Activated CD8-positive, alpha-beta memory T cell treated with anti-CD3 and anti-CD28 coated beads, Interleukin-2, amount 10 ng/mL, durations not matched to agents 7 days and 5 days (primary cell): ENCODE measurements at places on chromosomes 1 and 21.

GRCh38 chr1:202076050-202076511 is 46.6 kb upstream of the GPR37L1 start:
- DNase-seq, result no peak

- no peak for DNase-seq
Observed at GRCh38 chr1:169594391-169594790, 8.1 kb upstream of the F5 start.

GRCh38 chr1:160425847-160426246 is 25.5 kb downstream of the VANGL2 start:
- DNase-seq, result no peak

DNA sequence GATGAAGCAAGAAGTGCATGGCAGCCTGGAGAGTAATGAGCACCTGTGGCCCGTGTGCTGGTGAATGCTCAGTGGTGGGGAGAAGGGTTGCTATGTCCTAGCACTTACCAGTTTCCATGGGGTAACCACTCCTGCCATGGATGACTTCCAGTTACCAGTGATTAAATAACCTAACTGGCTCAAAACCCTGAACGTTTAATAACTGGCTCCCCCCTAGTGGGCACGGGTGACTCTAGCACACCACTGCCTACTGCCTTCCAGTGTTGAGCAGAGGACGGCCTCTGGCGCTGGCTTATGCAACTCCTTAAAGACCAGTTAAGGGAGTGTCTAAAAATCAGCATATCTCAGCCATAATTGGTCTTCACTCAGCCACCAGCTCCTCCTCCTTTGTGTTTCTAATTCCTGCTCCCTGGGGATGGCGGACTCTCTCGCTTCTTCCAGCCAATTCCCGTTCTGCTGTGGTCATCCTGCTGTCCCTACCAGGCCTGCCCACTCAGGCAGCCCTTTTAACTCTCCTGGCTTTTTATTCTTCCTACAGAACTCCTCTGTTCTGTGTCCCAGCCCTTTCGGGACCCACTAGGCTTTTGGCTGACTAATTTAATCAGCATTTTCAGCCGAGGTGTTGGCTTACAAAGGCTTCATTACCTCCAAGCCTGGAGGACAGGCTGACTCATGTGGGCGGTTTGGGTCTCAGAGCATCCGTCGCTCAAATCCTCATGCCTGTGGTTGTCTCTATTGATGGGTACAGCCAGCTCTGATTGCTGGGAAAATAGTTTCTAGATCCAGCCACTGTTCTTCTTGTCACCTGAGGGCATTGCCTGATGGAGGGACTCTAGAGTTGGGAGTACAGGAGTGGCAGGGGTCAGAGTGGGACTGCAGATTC is 332.4 kb downstream of the CAMTA1 start:
- DNase-seq, result no peak

DNA sequence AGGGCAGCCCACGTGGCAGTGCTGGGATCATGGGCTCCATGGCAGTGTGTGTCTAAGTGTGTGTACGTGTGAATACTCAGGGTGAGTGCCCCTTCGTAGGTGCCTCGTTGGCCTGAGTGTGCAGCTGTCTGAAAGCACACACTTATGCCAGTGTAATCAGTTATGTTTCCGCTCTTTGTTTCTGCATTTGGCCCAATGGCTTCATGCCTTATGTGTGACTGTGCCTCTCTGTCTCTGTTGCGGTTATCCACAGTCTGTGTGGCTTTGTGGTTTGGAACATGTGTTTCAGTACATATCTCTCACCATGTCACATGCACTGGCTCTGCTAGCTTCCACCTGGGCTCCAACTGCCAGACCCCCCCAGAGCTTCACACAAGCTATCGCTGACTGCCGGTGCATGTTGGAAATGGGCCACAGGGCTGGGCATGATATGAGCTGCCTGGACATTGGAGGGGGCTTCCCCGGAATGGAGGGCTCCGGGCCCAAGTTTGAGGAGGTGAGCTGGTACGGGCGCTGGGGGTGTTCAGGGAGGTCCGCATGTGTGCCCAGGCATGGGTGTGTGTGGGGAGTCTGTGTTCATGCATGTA is 70.3 kb upstream of the TINAGL1 start:
- peak; percentile 73 for DNase-seq

- peak; percentile 87 for DNase-seq
Observed at GRCh38 chr1:9128520-9129265, at the start of gene GPR157. GPR157 (minus strand) TSS chr1:9129102; CDS start chr1:9129027, 75 bp downstream.

- no peak for DNase-seq
Observed at GRCh38 chr1:182707122-182707521, 22.7 kb upstream of the RGS8 start.

- no peak for DNase-seq
Observed at GRCh38 chr1:224696891-224697765, 81.0 kb downstream of the CNIH3 start.

- DNase-seq, result no peak
Observed at GRCh38 chr1:154866257-154867063, 3.6 kb downstream of the KCNN3 start.

- DNase-seq, result no peak
Observed at GRCh38 chr1:207453710-207454045, 450 bp upstream of the CR2 start.

DNA sequence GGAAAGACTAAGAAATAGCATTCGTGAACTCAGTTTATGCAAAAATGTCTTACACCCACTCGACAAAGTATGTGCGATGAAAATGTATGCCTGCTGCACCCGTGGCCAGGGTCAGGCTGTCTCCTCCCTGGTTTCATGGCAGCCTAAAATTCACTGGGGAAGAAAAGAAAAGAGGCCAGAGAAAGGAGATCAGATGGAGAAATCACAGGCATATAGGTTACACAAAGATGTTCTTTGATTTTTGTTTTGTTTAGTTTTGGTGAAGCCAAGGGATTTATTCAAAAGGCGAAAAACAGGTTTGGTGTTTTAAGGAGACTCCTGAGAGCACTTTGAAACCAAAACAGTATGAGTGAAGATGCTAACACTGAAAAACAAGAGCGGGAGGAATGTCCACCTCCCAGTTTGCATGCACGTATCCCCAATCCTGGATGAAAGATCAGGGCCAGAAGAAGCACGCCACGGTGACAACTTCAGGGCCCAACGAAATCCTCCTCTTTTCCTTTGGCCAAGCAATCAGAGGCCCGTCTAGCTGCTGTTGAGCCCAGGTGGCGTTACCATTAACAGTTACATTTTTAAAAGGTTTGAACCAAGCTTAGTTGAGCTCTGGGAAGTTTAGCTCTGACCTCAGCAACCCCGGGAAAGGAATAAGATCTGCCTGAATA is 992 bp upstream of the SSX2IP start:
- no peak for DNase-seq

DNA sequence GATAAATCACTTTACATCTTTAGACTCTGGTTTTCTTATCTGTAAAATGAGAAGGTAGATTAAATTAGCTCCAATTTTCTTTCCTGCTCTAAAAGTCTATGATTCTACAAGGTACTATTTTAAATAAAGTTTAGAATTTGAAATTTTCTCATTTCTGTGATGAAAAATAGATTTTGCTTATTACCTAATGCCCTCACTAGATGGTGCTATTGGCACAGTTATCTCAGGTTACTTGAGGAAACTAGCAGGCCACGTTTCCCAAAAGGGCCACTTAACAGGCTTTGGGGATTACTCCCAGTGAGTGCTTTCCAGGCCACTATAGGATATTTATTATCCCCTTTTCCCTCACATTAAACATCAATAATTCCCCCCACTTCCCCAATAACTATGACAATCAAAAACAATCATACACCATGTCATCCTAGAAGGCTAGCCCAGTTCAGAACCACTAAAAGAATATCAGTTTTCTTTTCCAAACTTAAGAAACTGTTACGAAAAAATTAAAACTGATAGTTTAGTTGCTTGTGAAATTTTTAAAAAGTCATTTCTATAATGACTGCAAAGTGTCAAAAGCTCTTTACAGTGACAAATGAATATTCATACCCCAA is 30.6 kb downstream of the OMA1 start:
- DNase-seq, result no peak

DNA sequence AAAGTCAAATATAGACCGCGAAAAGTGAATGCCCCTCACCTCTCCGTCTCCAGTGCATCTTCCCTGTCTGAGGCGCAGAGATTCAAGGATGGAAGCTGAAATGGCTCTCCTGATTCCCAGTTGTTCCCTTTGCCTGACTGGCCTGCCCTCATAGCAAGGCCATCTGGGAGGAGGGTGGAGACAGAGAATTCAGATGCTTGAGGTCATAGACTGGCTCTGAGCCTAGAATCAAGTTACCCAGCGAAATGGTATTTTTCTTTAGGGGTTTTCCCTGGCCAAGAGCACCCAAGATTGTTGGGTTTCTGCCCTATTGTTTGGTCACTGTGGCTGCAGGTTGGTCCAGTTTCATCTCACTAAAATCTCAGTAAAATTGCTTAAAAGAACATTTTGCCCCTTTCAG is 7.2 kb downstream of the METTL13 start:
- DNase-seq, result no peak

GRCh38 chr1:42210421-42211133 is 46.0 kb upstream of the GUCA2A start:
- no peak for DNase-seq

- DNase-seq, result no peak
Observed at GRCh38 chr21:14673649-14674048, 127.5 kb upstream of the SAMSN1 start.

GRCh38 chr1:160911441-160911840 is 26.5 kb upstream of the ITLN1 start:
- DNase-seq, result no peak

DNA sequence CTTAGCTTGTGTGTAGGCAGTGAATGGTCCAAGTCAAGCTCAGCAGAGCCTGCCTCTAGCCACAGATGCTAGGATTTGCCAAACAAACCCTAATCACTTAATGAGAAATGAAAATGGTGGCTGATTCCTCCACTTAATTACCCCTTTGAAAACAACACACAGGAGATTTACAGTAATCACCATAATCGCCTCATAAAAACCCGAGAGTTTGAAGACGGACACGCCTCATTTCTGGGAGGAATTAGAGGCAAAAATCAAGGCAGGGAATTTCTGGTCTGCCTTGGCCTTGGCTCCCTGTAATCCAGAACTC is 16.3 kb upstream of the FOXE3 start:
- DNase-seq, result no peak

GRCh38 chr1:222582099-222582774 is 7.5 kb downstream of the TAF1A start:
- no peak for DNase-seq

- DNase-seq, result no peak
Observed at GRCh38 chr21:33412832-33413519, 9.8 kb downstream of the IFNGR2 start.

GRCh38 chr1:234889643-234890042 is 239.0 kb downstream of the TOMM20 start:
- DNase-seq, result no peak

- DNase-seq, result no peak
Observed at GRCh38 chr1:23210351-23210785, 6.9 kb downstream of the HTR1D start.

GRCh38 chr1:204950353-204951001 is 79.8 kb downstream of the NFASC start:
- DNase-seq, result no peak

- DNase-seq, result no peak
Observed at GRCh38 chr1:150072959-150073358, 5.4 kb downstream of the VPS45 start.

DNA sequence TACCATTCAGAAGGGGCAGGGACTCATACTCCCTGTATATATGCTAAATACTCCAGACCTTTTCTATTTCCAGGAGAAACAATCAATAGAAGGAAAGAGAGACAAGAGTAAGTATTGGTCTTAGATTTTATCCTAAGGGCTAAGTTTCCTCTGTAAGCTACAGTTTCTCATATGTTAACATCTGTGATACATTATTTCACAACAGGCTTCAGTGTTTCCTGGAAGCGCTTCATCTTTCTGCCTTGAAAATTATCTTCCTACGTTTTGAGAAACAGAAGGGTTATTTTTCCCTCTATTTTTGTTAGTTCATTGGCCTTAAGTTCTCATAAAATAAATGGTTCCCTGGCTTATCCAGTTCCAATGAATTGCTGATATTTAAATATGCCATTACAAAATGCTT is 15.6 kb downstream of the FMO1 start:
- no peak for DNase-seq

GRCh38 chr1:193392686-193393085 is 206.3 kb upstream of the B3GALT2 start:
- no peak for DNase-seq

DNA sequence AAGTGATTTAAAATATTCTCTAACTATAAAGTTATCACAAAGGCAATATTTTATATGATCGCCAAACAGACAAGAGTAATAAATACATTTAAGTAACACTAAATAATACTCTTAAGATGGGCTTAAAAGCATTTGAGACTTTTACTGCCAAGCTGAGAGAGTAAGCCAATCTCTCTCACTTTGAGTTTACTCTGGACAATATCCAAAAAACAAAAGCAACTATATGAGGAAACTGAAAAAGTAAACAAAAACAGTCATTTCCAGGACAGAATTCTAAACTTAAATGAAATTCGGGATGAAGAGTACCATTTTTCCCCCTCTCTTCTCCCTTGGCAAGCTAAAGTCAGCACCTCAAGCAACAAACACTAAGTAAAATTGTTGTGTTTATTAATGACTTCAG is 173.2 kb downstream of the COP1 start:
- no peak for DNase-seq

GRCh38 chr1:178048883-178049282 is 45.0 kb upstream of the RASAL2 start:
- no peak for DNase-seq

DNA sequence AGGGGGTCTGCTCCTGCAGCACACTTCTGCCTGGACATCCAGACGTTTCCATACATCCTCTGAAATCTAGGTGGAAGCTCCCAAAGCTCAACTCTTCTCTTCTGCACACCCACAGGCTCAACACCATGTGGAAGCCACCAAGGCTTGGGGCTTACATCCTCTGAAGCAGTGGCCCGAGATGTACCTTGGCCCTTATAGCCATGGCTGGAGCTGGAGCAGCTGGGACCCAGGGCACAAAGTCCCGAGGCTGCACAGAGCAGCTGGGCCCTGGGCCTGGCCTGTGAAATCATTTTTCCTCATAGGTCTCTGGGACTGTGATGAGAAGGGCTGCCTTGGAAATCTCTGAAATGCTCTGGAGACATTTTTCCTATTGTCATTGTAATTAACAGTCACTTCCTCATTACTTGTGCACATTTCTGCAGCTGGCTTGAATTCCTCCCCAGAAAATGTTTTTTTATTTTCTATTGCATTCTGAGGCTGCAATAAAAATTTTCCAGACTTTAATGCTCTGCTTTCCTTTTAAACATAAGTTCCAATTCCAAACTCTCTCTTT is 645.6 kb downstream of the RWDD3 start:
- no peak for DNase-seq

- no peak for DNase-seq
Observed at GRCh38 chr1:77227381-77227780, 8.2 kb upstream of the PIGK start.

DNA sequence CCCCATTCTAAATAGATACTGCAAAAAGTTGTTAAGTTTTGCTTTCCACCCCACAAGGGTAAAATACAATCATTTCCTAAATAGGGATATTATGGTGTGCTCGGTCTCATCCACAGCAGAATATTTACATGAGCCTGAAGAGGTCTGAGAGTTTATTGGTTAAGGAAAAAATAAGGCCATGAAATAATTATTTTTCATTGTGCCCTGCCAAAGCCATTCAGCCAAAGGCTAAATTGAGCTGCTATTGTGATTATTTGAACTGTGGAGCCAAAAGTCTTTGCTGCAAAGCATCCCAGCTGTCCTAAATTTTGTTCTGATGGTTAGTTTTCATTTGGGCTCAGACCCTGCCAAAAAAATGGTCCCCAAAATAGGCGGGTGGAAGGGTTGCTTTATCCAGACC is 298.7 kb upstream of the ESRRG start:
- no peak for DNase-seq

- no peak for DNase-seq
Observed at GRCh38 chr1:107229711-107230110, 88.9 kb downstream of the NTNG1 start.

- no peak for DNase-seq
Observed at GRCh38 chr1:245290836-245291235, 136.1 kb downstream of the KIF26B start.
